T-helper 17 cell (primary cell): ENCODE measurements at places on chromosomes 7 and 10. TPM values are rescaled to one million over a fixed set of nuclear protein-coding genes. Genes with fewer than 3 reads are reported as not detected.
A peak's percentile ranks its signal among the peaks of the same experiment; 100 is the strongest.

DNA sequence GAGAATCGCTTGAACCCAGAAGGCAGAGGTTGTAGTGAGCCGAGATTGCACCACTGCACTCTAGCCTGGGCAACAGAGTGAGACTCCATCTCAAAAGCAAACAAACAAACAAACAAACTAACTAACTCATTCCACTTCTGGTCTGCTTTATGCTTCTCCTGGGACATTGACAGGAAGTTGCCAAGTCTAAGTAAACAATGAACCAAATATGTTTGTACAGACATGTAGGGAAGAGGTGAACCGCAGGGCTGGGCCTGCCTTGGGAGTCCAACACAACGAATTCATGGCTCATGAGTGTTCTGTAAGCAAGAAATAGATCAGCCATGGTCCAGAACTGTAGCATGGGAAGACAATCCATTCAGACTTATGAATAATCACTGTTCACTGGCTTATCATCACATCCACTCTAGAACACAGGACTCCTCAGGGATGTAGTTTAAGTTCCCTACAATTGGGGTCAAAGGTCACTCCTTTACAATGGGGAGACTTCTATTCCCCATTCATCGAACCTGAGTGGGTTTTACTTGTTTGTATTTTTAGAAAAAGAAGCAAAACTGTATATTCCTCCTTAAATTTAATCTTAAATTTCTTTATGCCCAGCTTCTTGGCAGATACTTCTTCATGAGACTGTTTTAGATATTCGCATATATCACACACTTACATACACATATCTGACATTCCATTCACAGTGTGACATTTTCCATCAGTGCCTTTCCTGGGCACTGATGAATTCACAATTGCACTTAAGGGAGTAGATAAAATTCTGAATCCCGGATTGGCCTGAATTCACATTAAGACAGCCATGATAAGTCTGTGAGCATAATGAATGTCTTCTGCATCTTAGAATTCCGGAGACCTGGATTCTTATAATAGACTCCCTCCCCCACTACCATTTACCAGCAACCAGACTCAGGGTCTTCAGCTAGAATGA lies 159.1 kb upstream of the EEPD1 start:
- H3K27ac ChIP-seq, result no peak overlapping the region
- no peaks in the 10 kb centered on the region for H3K36me3 ChIP-seq
- peaks cover 5% of the 10 kb centered on the region for H3K4me1 ChIP-seq
- H3K27me3 ChIP-seq, result no peaks in the 10 kb centered on the region
- no peak for DNase-seq

Gene SHLD2
- 31.3 TPM for total RNA-seq

DNA sequence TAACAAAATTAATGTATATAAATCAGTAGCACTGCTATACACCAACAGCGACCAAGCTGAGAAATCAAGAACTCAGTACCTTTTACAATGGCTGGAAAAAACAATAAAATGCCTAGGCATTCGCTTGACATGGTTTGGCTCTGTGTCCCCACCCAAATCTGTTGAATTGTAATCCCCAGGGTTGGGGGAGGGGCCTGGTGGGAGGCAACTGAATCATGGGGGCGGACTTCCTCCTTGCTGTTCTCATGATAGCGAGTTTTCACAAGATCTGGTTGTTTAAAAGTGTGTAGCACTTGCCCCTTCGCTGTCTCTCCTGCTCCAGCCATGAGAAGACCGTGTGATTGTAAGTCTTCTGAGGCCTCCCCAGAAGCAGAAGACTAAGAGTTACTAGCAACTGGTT lies 8.6 kb downstream of the ZNF786 start:
- no peak for DNase-seq
- peaks cover 7% of the 10 kb centered on the region for H3K36me3 ChIP-seq
- no peak overlapping the region for H3K27ac ChIP-seq
- H3K4me3 ChIP-seq, result no peak overlapping the region

- H3K27ac ChIP-seq, result no peak overlapping the region
- H3K4me1 ChIP-seq, result peaks cover 10% of the 10 kb centered on the region
- H3K4me3 ChIP-seq, result no peak overlapping the region
- no peaks in the 10 kb centered on the region for H3K36me3 ChIP-seq
- H3K27me3 ChIP-seq, result peaks cover 28% of the 10 kb centered on the region
These were observed 43.5 kb upstream of the HSPA12A start for GRCh38 chr10:116785867-116786266.

GRCh38 chr7:83366629-83367028 lies 203.9 kb upstream of the PCLO start:
- no peak for DNase-seq
- no peak overlapping the region for H3K27ac ChIP-seq
- no peaks in the 10 kb centered on the region for H3K36me3 ChIP-seq
- H3K4me3 ChIP-seq, result no peak overlapping the region
- no peaks in the 10 kb centered on the region for H3K4me1 ChIP-seq

DNA sequence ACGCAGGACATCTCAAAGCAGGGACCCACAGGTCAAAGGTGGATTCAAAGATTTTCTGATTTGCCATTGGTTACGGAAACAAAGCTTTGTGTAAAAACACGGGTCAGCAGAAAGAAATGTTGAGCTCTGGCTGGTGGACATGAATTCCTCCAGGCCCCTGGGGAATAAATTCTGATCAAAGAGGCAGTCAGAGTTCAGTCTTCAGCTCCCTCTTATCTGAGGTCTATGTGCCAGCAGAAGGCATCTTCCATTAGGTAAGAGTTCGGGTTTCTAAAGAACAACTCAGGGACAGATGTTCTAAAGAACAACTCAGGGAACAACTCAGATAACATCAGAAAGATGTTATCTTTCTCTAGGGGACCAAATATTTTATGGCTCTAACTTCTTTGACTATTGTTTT lies 64.9 kb upstream of the PALS2 start:
- no peak for DNase-seq
- H3K27me3 ChIP-seq, result peaks cover 25% of the 10 kb centered on the region
- no peaks in the 10 kb centered on the region for H3K4me1 ChIP-seq

Gene GSTO2
- 1.1 TPM for total RNA-seq

DNA sequence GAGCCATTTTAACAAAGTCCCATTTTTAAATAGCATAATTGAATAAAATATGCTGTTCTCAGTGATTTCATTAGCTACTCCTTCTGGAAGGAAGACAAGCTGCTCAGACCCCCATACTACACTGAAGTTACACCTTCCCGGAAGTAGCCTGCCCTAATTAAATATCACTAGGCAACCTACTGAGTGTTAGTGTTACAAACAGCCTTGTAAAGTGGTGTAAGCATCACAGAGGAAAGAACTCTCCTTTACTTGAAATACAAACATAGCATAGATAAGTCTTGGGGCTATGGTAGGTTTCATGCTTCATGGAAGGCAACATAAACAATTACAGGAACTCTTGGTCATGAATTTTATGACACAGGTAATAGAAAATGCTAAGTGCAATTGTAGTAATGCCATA lies 43.4 kb upstream of the PTN start:
- no peak overlapping the region for H3K27ac ChIP-seq
- H3K27me3 ChIP-seq, result peaks cover 6% of the 10 kb centered on the region
- H3K4me1 ChIP-seq, result no peaks in the 10 kb centered on the region
- no peaks in the 10 kb centered on the region for H3K36me3 ChIP-seq
- no peak overlapping the region for H3K4me3 ChIP-seq

DNA sequence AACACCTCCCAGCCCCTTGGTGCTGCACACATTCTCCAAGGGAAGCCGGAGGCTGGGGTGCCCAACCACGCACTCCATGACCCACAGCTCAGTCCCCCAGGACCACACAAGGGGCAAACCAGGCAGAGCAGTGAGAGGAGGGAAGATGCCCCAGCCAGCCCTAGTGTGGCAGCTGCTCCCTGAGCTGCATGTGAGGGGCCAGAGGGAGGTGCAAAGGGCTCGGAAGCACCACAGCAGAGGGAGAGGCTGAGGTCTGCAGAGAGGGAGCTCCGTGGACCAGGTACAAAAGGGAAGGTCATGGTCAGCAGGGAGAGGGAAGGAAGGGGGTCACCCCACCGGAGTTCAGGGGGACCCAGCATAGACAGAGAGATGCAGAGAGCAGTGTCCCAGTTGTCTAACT lies 1.5 kb upstream of the CALML5 start:
- H3K4me1 ChIP-seq, result peaks cover 2% of the 10 kb centered on the region
- DNase-seq, result no peak
- no peak overlapping the region for H3K4me3 ChIP-seq
- H3K27me3 ChIP-seq, result peaks cover 34% of the 10 kb centered on the region
- H3K36me3 ChIP-seq, result peaks cover 2% of the 10 kb centered on the region

GRCh38 chr10:61781969-61782403 lies 119.3 kb downstream of the CABCOCO1 start:
- peaks cover 3% of the 10 kb centered on the region for H3K36me3 ChIP-seq
- no peak overlapping the region for H3K27ac ChIP-seq
- DNase-seq, result no peak
- H3K27me3 ChIP-seq, result peaks cover 17% of the 10 kb centered on the region

DNA sequence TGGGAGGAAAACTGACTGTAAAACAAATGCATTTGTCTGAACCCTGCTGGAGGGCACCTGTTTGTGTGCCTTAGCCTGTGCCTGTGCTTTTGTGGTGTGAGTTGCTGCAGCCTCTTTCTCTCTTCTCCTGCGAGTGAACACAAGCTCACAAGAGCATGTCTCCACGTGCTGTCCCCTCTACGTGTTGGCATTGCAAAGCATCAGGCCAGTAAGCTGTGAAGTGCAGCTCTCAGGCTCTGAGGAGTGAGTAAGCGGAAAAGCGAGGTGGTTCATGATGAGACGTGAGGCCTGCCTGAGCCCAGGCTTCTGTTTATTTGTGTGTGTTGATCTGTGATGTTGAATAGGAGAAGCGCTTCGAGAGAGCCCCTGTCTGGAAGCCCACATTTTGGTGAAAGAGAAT lies 85.6 kb upstream of the PDCD4 start:
- H3K27me3 ChIP-seq, result no peaks in the 10 kb centered on the region
- DNase-seq, result no peak
- H3K4me3 ChIP-seq, result no peak overlapping the region
- H3K27ac ChIP-seq, result peak overlapping the region; percentile 39

- H3K27me3 ChIP-seq, result no peaks in the 10 kb centered on the region
- DNase-seq, result no peak
- H3K4me3 ChIP-seq, result no peak overlapping the region
- no peak overlapping the region for H3K27ac ChIP-seq
- peaks cover 5% of the 10 kb centered on the region for H3K36me3 ChIP-seq
These were observed 4.8 kb upstream of the FAM24B start for GRCh38 chr10:122884166-122884565.

Gene CADPS2
- total RNA-seq, result not detected

Gene KCND2
- total RNA-seq, result not detected

DNA sequence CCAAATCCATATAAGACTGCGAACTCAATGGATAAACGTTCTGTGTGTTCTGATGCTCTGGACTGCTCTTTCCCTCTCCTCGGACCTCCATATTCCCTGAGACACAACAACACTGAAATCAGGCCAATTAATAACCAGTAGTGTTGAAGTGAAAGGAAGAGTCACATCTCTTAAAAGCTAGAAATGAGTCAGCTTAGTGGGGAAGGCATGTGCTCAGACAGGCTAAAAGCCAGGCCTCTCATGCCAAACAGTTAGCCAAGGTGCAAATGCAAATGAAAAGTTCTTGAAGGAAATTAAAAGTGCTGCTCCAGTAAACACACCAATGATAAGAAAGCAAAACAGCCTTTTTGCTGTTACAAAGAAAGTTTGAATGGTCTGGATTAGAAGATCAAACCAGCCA lies 29.3 kb downstream of the TNS3 start:
- DNase-seq, result no peak
- no peak overlapping the region for H3K4me3 ChIP-seq
- H3K27ac ChIP-seq, result no peak overlapping the region
- H3K4me1 ChIP-seq, result no peaks in the 10 kb centered on the region
- no peaks in the 10 kb centered on the region for H3K27me3 ChIP-seq

Gene ZNF804B
- total RNA-seq, result not detected

- H3K27me3 ChIP-seq, result no peaks in the 10 kb centered on the region
- DNase-seq, result no peak
- H3K36me3 ChIP-seq, result no peaks in the 10 kb centered on the region
- no peak overlapping the region for H3K27ac ChIP-seq
These were observed 111.6 kb upstream of the PTPRZ1 start for GRCh38 chr7:121761399-121761798.

DNA sequence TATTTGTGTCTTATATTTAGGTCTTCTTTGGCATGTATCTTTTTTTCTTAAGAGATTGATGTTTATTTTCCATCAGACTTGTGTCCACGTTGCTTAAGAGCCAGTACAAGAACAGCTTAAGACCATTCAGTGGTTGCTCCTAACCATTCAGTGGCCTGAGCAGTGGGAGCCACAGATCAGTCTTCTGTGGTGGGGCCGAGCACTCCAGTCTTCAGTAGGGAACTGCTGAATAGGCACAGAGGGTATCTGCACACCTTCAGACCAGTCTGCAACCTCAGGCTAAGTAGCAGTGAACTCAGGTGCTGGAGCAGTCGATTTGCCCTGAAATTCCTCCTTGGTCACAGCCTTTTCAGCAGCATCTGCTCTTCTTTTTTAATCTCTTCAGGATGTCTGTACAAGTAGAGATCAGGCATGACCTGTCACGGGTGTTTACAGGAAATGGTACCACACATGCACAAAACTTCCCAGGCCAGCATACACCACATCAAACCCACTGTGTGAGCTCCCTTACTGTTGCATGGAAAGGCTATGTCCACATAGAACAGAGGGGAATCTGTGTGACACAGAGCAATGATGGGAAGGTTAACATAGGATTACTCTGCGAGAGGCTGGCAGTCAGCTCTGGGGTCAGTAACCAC lies 51.5 kb downstream of the FAM107B start:
- H3K36me3 ChIP-seq, result no peaks in the 10 kb centered on the region
- no peaks in the 10 kb centered on the region for H3K27me3 ChIP-seq
- H3K4me1 ChIP-seq, result peaks cover 21% of the 10 kb centered on the region
- peak overlapping the region; percentile 74 for H3K4me3 ChIP-seq

Gene GARIN1A
- total RNA-seq, result 1.4 TPM

GRCh38 chr7:144671429-144671828 lies 164.4 kb downstream of the TPK1 start:
- DNase-seq, result no peak
- peaks cover 2% of the 10 kb centered on the region for H3K4me1 ChIP-seq
- no peaks in the 10 kb centered on the region for H3K36me3 ChIP-seq
- H3K27ac ChIP-seq, result no peak overlapping the region
- no peak overlapping the region for H3K4me3 ChIP-seq

- peaks cover 47% of the 10 kb centered on the region for H3K27me3 ChIP-seq
- DNase-seq, result no peak
- no peaks in the 10 kb centered on the region for H3K36me3 ChIP-seq
- H3K4me3 ChIP-seq, result no peak overlapping the region
- H3K27ac ChIP-seq, result no peak overlapping the region
These were observed 166.2 kb downstream of the PARD3 start for GRCh38 chr10:34648919-34649318.

Gene PPP1R9A
- total RNA-seq, result 0.08 TPM

Gene PTF1A
- not detected for total RNA-seq

GRCh38 chr10:84241185-84241790 lies at the start of gene LRIT1:
TSS of gene LRIT1 (minus strand) at chr10:84241546. CDS start at chr10:84241439, 107 bp downstream.
- no peak within 1 kb of the TSS for H3K27ac ChIP-seq
- no peak for DNase-seq
- H3K4me3 ChIP-seq, result no peak within 1 kb of the TSS

GRCh38 chr7:140559410-140559809 lies 80.1 kb upstream of the MKRN1 start:
- H3K27me3 ChIP-seq, result peaks cover 12% of the 10 kb centered on the region
- DNase-seq, result no peak
- no peaks in the 10 kb centered on the region for H3K4me1 ChIP-seq
- no peak overlapping the region for H3K4me3 ChIP-seq
- no peak overlapping the region for H3K27ac ChIP-seq
